NCI-H2029 treated with DMSO at 0.1 percent for 48 hours (cell line): ENCODE measurements at places on chromosomes 3 and 15.

GRCh38 chr3:182861348-182861747, 68.0 kb downstream of the ATP11B start:
- no peak for DNase-seq

- DNase-seq: no peak
These were observed 39.4 kb upstream of the KY start for GRCh38 chr3:134690226-134690625.

GRCh38 chr3:51389423-51390183, 1.5 kb upstream of the RBM15B start:
- no peak for DNase-seq

- DNase-seq: peak; percentile 89
These were observed 224.1 kb upstream of the TPRG1 start for GRCh38 chr3:188947401-188948280.

- no peak for DNase-seq
These were observed 152.9 kb upstream of the TGFBR2 start for GRCh38 chr3:30453360-30454039.

- DNase-seq: no peak
These were observed 365.7 kb downstream of the GABRG3 start for GRCh38 chr15:27336676-27337075.

DNA sequence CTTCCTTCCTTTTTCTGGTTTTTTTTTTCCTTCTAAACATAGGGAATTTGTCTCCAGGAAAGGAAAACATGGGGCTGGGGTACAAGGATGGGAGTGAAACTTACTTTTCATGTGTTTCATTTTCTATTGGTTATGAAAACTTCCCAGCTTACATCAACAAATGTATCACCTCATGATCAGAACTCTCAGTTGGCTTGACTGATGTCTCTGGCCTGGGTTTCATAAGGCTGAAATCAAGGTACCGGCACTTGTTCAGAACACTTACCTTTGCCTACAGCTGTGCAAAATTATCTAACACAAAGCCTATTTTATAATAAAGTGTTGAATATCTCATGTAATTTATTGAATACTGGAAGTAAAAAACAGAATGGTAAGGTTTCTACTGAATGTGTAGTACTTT, 91.8 kb upstream of the STT3B start:
- no peak for DNase-seq

- no peak for DNase-seq
These were observed 44.9 kb upstream of the MANF start for GRCh38 chr3:51340013-51340829.
